Osteoblast (primary cell): ENCODE measurements at places on chromosomes 5 and 9.

- peak; percentile 67 for DNase-seq
Measured at GRCh38 chr5:149416987-149417710, 38.1 kb upstream of the IL17B start.

DNA sequence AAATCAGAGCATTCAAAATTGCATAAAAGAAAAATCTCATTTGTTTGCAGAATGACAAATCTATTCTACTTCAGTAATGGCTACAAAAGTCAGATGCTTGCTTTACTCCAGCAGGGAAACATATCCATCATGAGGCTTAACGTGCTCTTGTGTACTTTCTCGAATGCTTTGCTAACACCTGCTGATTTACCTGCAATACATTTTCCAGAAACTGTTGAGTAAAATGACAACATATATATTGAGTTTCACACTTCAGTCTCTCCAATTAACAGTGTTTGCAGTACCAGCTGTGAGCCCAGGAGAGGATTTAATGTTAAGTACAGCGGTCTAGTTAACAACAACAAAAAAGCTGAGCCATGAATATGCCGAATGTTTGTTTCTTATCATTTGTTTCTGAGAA lies 391.5 kb upstream of the SMC2 start:
- no peak for DNase-seq

- peak; percentile 1 for DNase-seq
Measured at GRCh38 chr5:94240134-94240533, 378.3 kb downstream of the KIAA0825 start.

DNA sequence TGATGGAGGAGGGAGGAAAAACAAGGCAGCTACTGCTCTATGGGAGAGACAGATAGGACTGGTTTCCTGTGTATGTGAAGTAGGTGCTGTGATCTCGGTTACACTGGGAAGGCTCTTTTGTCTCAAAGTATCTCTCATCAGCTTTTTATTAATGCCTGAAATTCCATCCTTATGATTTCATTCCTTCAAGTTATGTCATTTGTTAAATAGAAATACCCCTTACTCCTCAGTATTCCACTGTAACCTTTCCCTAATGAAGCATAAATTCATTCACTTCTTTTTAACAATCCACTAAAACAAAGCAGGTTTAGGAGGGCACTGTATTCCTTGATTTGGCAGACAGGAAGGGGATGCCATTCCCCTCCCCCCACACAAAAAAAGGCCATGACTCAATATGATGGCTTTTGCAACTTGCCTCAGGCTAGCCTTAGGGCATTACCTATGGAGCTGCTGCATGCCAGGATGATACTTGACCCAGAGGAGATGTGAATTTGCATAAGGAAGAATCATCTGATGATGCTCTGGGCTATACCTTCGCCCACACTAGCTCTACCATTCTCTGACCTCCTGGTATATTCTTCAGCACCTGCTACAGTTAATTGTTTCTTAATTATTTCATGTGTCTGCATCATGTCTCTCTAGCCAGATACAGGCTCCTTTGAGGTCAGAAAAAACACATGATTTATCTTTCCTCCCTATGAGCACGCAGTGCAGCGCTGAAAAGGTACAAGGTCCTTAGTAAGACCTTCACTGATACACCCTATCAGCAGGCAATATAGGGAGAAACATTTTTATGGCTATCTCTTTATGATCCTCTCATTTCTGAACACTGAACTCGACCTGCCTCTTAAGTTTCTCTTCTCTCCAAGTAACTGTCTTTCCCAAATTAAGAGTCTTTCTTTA lies 26.3 kb downstream of the NR3C1 start:
- peak; percentile 19 for DNase-seq

DNA sequence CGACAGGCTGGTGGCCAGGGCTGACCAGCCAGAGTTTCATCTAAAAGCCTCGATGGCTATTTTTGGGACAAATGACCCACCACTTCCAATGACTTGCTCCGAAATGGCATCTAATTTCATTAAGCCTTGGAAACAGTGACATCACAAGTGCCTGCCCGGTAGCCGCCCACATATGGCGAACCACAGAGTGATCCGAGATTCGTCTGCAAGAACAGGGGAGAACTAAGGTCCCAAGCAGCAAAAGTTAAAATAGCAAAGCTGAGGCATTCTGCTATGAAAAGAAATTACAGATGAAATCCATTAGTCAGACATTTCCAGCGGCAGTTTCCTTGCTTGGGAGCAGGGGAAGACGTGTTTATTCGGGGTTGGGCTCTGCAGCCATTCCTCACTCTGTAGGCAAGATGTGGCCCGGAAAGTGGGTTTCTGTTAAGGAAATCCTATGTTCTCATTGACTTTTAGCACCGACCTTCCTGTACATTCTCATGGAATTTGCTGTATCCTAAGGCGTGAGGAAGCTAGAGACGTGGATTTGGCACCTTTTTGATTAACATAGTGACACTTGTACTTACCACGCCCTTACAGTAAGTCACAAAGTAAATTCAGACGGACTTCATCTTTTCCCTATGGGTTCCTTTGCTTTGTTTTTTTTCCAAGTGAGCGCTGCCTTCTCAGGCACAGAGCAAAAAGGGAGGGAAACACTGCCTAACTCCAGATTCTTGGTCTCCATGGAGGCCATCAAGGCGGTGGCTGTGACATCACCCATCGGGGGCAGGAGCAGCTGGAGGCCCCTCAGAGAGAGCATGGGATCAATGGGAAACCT lies 45.1 kb downstream of the ERGIC1 start:
- DNase-seq = peak; percentile 89

GRCh38 chr5:134312796-134313195 lies 54.2 kb downstream of the CDKL3 start:
- DNase-seq = no peak
